ENCODE measurements at places on chromosomes 3 and 15. TPM values are rescaled to one million over a fixed set of nuclear protein-coding genes. Genes with fewer than 3 reads are reported as not detected.

Gene NBEAL2
- total RNA-seq, result 202 TPM

GRCh38 chr3:81463781-81464180, 297.7 kb downstream of the GBE1 start:
- H3K4me1 ChIP-seq, result peaks cover 16% of the 10 kb centered on the region
- no peaks in the 10 kb centered on the region for H3K36me3 ChIP-seq
- H3K27ac ChIP-seq, result no peak overlapping the region
- no peak for DNase-seq
- H3K4me3 ChIP-seq, result no peak overlapping the region

DNA sequence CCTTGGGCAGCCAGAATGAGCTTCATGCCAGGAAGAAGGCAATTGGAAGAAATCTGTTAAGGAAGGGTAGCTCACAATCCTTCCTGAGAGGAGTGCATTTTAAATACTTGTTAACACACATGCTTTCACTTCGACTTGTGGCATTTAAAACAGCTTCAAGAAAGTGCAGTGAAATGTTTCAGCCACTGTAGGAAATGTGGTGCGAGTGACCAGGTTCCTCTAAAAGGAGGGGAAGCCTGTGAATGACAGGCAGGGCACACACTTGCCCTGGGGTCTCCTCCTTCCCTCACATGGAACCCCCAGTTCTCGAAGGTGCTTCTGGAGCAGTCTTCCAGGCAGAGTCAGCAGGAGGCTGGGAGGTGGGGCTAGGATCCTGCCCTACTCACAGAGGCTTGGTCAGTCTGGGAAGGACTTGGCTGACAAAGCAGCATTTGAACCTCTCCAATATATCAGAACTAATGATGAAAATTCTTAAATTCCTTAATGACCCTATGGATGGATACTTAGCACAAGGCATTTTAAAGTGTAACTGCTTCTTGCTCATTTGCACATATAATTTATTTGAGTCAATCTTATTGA, 358.6 kb downstream of the CHST2 start:
- no peak overlapping the region for H3K27ac ChIP-seq
- no peaks in the 10 kb centered on the region for H3K36me3 ChIP-seq
- H3K4me3 ChIP-seq, result no peak overlapping the region

GRCh38 chr15:39850436-39850835, 67.8 kb upstream of the FSIP1 start:
- H3K27ac ChIP-seq, result no peak overlapping the region
- DNase-seq, result no peak
- peaks cover 8% of the 10 kb centered on the region for H3K4me1 ChIP-seq
- no peaks in the 10 kb centered on the region for H3K36me3 ChIP-seq
